Left ventricle myocardium inferior (tissue), 1 donor: ENCODE measurements at places on chromosomes 7 and 10. TPM values are rescaled to one million over a fixed set of nuclear protein-coding genes. Genes with fewer than 3 reads are reported as not detected.

Gene CCDC172
- not detected for total RNA-seq

Gene STAG3
- 0.74 TPM for total RNA-seq

Gene MBL2
- total RNA-seq: not detected

Gene MPP7
- 14.7 TPM for total RNA-seq

Gene COBL
- total RNA-seq: 77.1 TPM

- no peak overlapping the region for H3K27ac ChIP-seq
- H3K27me3 ChIP-seq: peaks cover 42% of the 10 kb centered on the region
- peaks cover 13% of the 10 kb centered on the region for H3K4me1 ChIP-seq
- no peak overlapping the region for H3K4me3 ChIP-seq
- no peaks in the 10 kb centered on the region for H3K36me3 ChIP-seq
- DNase-seq: no peak
Observed at GRCh38 chr10:98357194-98357822, 57.7 kb downstream of the PYROXD2 start.

DNA sequence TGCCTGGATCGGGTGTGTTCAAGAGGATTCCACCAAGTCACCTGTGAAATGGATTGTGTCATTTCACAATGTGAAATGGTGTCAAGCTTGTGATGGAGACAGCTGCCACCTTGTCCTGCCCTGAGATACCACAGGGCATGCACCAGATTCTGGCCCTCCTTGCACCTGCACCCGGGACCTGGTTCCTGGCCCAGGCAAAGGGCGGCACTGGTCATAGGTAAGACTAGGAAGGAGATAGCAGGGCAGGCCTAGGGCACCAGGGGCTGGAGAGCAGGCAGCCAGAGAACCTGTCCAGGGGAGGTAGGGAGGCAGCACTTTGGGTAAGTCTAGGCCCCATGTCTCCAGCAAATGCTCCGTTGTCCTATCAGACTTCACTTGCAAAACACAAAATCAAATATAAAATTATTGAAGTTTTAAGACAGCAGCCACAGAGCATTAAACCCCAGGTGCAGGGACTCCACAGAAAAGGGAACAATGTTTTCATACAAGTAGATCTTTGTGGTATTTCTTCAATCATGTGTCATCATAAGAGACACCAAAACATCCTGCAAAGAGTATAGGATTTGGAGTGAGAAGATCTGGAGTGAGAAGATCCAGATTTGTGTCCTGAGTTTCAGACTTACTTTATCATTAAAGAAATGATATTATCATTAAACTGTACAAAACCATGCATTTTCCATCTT, 22.7 kb upstream of the ZNF800 start:
- H3K27me3 ChIP-seq: peaks cover 37% of the 10 kb centered on the region
- DNase-seq: no peak
- H3K4me1 ChIP-seq: no peaks in the 10 kb centered on the region
- no peak overlapping the region for H3K4me3 ChIP-seq
- no peak overlapping the region for H3K27ac ChIP-seq
- no peaks in the 10 kb centered on the region for H3K36me3 ChIP-seq
